ENCODE measurements at places on chromosomes 12 and 14.

DNA sequence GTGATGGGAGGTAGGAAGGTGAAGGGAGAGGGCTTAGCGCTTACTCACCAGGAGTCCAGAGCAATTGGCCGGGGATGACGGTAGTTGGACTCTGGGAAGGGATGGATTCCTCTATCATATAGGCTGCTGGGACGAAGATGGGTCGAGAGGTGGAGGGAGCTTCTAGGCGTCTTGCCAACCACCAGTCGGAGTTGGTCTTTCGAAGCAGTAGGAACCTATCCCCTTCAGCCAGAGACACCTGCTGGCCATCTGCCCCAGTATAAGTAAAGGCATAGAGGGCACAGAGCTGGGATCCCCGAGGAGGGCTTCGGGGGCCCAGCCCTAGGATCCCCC is 657 bp downstream of the ARHGAP9 start:
- DNase-seq: no peak

DNA sequence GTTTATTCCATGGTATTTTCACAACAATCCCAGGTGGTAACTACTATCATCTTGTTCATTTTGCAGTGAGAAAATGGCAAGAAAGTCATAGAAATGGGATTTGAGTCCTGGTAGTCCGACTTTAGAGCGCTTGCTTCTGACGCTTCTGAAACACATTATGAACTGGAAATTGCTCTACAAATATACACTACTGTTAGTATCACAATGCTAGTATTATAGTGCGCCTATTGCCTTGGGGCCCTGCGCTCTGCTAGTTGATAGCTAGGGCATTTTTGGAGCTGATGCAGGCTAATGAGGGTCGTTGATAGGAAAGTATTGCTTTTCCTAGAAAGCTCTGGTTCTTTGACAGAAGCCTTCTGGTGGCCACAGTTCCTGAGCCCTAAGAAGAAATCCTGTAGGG is 61.0 kb downstream of the ETV6 start:
- DNase-seq: no peak

GRCh38 chr12:81974762-81975161 is 215.6 kb upstream of the PPFIA2 start:
- no peak for DNase-seq

- peak; percentile 57 for DNase-seq
Observed at GRCh38 chr12:3137268-3137781, 60.1 kb downstream of the TSPAN9 start.

GRCh38 chr12:108793756-108794441 is 62.6 kb upstream of the CORO1C start:
- no peak for DNase-seq

DNA sequence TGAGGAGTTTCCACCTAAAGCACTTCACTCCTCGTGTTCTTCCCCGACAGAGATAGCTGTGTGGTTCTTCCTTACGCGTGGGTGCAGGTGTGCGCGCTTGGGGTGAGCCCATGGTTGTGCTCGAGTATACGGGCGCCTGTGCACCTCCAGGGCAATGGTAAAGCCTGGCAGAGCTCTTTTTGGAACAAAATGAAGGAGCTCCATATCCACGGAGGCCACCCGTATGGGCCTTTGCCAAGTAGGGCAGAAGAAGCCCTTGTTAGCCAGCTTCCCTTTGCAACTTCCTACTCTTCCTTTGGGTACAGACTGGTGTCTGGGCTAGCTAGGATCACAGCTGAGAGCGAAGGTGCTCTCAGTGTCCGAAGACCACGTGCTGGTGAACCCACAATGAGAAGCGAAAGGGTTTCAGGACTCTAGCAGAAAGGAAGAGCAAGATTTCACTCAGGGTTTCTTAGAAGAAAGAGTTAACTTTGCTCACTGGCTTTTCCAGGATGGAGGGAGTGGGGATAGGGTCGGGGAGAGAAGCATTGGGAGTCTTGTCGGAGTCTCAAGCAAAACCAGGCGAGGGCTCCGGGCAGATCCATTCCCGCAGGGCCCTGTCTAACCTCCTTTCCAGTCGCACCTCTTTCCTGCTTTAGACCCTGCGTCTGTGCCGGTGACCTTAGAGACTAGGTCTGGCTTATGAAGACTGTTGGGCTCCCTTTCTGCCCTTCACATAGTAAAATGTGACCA is 960 bp upstream of the LRFN5 start:
- peak; percentile 52 for DNase-seq

DNA sequence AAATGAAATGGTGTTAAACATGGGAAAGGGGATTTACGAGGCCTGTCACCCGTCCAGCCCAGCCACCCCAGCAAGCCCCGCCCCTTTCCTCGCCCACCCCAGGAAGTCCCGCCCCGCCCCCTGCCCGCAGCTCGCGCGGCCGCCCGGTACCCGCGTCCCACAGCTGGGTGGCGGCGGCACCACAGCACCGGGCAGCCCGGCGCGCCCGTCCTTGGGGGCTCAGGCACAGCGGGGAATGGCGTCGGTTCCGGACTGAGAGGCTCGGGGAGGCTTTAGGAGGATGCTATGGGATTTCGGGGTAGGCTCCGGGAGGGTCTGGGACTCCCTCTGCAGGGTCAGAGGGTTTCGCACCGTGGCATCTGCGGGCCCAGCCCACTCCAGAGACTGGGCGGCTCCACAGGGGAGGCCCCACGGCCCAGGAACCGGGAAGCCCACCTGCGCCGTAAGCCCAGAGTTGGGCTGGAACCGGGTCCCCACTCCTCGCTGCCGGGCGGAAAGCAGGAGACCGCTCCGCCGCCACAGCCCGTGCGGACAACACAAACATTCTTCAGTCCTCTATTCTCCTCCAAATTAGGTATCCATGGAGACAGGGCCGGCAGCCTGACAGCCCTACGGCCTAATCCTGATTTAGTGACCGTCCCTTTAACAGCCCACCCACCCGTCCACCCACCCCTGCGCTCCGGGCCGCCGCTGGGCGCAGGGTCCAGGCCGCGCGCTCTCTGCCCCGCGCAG is 1.4 kb downstream of the FIGNL2 start:
- no peak for DNase-seq

GRCh38 chr12:98149691-98150210 is 365.6 kb upstream of the TMPO start:
- DNase-seq: no peak

- DNase-seq: no peak
Observed at GRCh38 chr12:53061404-53062010, 11.6 kb downstream of the TNS2 start.

GRCh38 chr12:6959805-6960592 is 8.8 kb downstream of the PTPN6 start:
- DNase-seq: no peak

GRCh38 chr14:35374263-35374712 is 30.3 kb downstream of the NFKBIA start:
- DNase-seq: peak; percentile 95

- no peak for DNase-seq
Observed at GRCh38 chr12:12366701-12367481, 10.0 kb downstream of the BORCS5 start.

DNA sequence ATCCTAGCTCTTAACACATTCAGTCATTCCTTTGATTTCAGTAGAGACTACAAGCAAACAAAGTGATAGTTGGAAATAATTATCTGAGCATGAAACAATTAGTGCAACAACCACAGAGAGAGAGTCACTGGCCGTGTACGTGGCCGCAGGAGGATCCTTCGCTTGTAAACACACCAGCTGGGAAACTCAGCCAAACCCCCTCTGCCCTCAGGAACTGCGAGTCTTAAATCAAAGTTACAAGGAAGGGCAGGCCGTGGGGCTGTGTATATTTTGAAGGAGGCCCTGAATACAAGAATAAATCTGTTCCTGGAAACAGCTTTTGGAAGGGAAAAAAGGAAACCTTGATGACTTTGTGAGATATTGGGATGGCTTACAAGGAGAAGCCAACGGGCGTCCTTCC is 164.5 kb downstream of the ANO2 start:
- no peak for DNase-seq

GRCh38 chr14:105588236-105588860 is 62.0 kb downstream of the TMEM121 start:
- no peak for DNase-seq

DNA sequence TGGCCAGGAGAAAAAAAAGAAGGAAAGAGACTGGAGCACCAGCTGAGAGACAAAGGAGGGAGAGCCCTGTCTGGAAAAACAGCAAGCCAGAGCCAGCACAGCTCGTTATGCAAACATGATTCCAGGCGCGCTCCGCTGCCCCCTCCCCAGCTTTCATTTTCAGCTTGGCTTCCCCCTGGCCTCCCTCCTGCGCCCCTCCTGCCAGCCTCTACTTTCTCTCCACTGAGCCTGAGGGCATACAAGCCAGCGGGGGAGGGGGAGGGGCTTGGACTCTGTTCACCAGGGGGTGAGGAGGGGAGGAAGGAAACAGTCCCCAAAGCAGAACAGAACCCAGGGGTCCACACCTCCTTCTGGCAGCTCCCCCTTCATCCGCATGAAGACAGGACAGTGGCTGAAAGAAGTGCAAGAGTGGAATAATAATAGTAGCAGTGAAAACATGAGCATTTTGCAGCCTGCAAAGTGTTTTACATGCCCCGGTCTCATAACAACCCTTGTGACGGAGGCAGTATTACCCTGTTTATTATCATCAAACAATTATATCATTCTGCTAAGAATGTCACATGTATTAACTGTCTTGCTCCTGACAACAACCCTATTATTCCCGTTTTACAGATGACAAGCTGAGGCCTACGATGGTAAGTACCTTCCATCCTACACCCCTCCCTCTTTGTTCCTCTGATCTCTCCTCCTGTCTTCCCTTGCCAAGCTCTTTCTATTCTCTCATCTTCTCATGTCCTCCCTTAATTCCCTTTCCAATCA is 24.2 kb downstream of the SMUG1 start:
- DNase-seq: no peak

GRCh38 chr14:78048120-78048519 is 122.1 kb upstream of the NRXN3 start:
- no peak for DNase-seq

DNA sequence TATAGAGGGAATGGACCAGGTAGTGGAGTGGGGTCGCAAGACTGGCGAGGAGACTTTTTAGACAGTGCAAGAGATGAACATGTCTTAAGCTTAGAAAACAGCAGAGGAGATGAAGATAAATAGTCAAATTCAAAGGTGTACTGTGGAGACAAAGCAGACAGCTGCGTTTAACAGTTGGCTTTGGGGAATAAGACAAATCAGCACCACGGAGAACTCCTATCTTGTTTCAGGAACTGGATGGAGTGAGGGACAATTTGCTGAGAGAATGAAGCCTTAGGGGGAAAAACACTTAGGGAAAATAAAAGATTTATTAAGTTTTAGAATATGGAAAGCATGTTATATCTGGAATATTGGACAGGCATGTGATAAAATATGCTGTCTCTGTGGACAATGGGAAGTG is 458.8 kb downstream of the GLT1D1 start:
- DNase-seq: no peak

DNA sequence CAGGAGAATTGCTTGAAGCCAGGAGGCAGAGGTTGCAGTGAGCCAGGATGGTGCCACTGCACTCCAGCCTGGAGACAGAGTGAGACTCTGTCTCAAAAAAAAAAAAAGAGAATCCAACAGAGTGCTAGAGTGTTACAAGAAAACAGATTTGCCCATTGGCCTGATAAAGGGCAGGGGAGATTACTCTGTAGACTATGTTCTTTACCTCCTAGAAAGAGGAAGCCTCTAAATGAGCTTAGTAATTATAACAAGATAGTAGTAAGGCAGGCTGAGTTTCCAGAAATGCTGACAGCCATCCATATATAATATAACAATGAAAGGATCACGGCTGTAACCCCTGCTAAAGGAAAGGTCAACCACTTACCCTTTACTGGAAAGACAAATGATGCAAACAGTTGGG is 24.4 kb downstream of the AK7 start:
- no peak for DNase-seq

GRCh38 chr12:127170226-127171180 is 1096.5 kb upstream of the TMEM132C start:
- DNase-seq: peak; percentile 80

GRCh38 chr14:61668282-61668681 is 27.0 kb upstream of the HIF1A start:
- no peak for DNase-seq

DNA sequence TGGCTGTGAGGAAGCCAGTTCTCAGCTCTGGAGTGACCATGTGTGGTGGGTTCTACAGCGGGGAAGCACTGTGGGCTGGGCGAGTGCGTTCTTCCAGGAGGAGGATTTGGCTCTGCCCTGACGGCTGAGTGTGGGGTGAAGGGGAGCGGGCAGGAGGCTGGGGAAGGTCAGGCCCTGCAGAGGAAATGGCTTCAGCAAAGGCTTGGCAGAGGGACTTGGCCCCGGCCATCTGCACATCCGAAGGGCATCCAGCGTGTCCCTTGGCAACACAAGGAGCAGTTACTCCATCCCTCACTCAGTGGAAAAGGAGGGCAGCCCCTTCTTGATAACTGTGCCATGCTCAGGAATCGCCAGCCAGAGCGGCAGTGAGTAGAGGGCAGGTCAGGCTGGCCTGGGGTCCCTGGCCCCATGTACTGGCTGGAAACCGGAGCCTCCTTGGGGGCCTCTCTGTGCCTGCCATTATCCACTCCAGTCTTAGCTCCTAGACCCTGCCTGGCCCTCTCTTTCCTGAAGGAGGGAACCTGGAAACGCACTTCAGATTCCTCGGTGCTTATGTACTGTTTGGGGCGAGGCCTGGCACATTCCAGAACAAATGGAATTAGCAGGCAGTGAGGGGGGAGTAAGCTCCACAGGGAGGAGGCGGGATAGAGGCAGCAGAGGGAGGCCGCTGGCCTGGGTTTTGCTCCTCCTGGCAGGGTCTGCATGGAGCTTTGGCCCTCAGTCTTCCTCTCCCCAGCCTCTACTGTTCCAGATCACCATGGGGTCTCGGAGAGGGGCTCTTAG is 133.6 kb upstream of the NCOR2 start:
- peak; percentile 78 for DNase-seq

GRCh38 chr12:104220931-104221330 is 5.4 kb downstream of the TXNRD1 start:
- DNase-seq: no peak

GRCh38 chr12:116975779-116976393 is 65.1 kb downstream of the FBXW8 start:
- DNase-seq: no peak

- DNase-seq: no peak
Observed at GRCh38 chr14:56998728-56999127, 188.4 kb upstream of the OTX2 start.

DNA sequence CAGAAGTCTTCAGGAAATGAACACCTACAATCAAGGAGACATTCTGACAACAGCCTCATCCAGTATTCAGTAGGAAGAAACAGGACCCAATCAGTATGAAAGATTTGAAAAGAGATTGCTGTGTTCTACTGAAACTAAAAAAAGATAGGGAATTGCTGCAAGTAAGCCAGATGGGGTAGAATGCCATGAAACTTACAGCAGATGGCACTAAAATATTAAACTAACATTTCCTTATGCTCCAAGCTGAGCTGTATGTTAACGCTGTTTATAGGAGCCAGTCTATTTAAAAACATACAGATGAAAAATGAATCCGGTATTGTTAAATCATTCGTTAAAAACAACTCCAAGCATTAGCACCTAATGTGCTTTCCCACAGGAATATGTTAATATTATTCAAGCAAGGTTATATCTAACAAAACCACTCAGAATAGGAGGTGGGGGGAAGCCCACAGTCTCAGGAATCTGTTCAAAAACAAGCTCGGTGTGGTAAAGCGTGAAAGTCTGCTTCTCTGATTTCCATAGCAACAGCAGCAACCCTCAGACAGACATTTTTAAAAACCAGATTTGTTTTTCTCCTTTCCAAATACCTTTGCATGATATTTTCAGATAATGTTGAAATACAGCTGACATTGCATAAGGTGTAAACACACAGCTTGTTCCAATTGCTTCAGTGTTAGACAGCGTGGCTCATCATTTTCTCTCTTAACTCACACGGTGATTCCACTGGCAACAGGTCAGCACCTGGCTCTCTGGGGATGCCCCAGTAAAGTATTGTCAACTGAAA is 131.4 kb upstream of the CCDC175 start:
- DNase-seq: peak; percentile 3

Measured in fibroblast of upper back skin (primary cell).